ENCODE measurements at places on chromosomes 1 and 21. TPM values are rescaled to one million over a fixed set of nuclear protein-coding genes. Genes with fewer than 3 reads are reported as not detected.

DNA sequence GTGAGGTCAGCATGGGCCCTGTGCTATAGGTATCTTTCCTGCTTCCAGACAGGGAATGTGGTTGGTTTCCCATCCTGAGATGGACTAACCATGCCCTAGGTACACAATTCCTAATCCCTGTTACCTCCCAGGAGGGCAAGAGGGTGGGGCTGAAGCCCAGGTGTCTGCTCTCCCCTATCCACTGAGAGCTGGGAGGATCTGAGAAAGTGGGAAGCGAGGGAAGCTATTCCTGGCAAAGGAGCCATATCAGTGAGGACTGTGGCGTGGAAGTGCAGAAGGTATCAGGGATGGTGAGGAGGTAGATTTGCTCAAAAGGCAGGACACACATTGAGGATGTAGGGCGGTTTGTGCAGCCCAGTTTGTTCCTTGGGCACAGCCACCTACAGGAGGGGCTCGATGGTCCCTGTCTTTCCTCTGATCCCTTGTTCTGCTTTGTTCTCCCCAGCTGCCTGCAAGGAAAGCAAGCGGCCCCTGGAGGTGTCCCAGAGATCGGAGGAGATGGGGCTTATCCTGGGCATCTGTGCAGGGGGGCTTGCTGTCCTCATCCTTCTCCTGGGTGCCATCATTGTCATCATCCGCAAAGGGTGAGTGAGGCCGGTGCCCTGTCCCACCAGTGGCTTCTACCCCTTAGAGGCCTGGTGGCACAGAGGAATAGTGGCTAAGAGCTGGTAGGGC lies 48.1 kb downstream of the PTPRU start:
- H3K27me3 ChIP-seq = no peaks in the 10 kb centered on the region
- DNase-seq = no peak
- no peak overlapping the region for H3K4me3 ChIP-seq
- no peaks in the 10 kb centered on the region for H3K36me3 ChIP-seq

- peaks cover 17% of the 10 kb centered on the region for H3K4me1 ChIP-seq
- H3K27ac ChIP-seq = peak overlapping the region; percentile 87
- H3K36me3 ChIP-seq = no peaks in the 10 kb centered on the region
Measured at GRCh38 chr1:248873993-248874533, 15.2 kb upstream of the ZNF692 start.

NEGR1 gene
- total RNA-seq = not detected

GRCh38 chr1:39462074-39462473 lies 29.4 kb upstream of the BMP8A start:
- peaks cover 95% of the 10 kb centered on the region for H3K36me3 ChIP-seq
- H3K27ac ChIP-seq = no peak overlapping the region
- H3K4me1 ChIP-seq = no peaks in the 10 kb centered on the region
- no peak overlapping the region for H3K4me3 ChIP-seq

ZMYND12 gene
- 1.0 TPM for total RNA-seq

ADGRL4 gene
- not detected for total RNA-seq

DNA sequence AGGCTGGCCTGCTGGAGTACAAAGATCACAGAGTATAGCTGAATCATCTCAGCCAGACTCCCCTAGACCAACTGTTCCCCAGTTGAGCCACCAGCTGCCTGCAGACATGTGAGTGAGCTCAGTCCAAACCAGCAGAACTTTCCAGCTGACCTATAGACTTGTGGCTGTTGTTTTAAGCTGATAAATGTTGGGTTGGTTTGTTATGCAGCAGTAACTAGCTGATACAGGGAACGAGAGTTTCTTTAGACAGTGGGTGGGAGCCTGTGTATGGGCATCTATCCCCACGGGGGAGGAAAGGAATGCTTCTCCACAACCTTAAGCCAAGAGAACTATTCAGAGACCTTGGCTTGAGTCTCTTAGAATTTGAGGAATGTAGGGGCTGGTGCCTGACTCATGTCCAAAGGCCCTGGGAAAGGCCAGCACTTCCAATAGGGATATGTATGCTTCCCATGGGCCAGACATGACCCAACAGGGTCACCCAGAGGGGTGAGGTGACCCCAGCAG lies 30.1 kb downstream of the SLC1A7 start:
- DNase-seq = no peak
- H3K27me3 ChIP-seq = peaks cover 1% of the 10 kb centered on the region
- H3K27ac ChIP-seq = no peak overlapping the region
- H3K4me1 ChIP-seq = no peaks in the 10 kb centered on the region

CYP2J2 gene
- total RNA-seq = not detected

GRCh38 chr1:157838966-157839365 lies 2.6 kb downstream of the CD5L start:
- no peaks in the 10 kb centered on the region for H3K27me3 ChIP-seq
- H3K27ac ChIP-seq = no peak overlapping the region
- no peak overlapping the region for H3K4me3 ChIP-seq
- no peaks in the 10 kb centered on the region for H3K36me3 ChIP-seq

GRCh38 chr1:6419804-6420453 lies at the start of gene HES2:
TSS of gene HES2 (minus strand) at chr1:6419919. CDS start at chr1:6419820, 99 bp downstream.
- no peak within 1 kb of the TSS for H3K4me3 ChIP-seq
- peaks cover 36% of the 10 kb centered on the region for H3K4me1 ChIP-seq
- no peaks in the 10 kb centered on the region for H3K36me3 ChIP-seq
- H3K27ac ChIP-seq = no peak within 1 kb of the TSS
- H3K27me3 ChIP-seq = peaks cover 31% of the 10 kb centered on the region

DSCAM gene
- not detected for total RNA-seq

PAPPA2 gene
- 0.12 TPM for total RNA-seq

SWT1 gene
- 8.1 TPM for total RNA-seq

GRCh38 chr1:156559086-156559796 lies 13.1 kb downstream of the IQGAP3 start:
- DNase-seq = no peak
- no peak overlapping the region for H3K4me3 ChIP-seq
- H3K4me1 ChIP-seq = no peaks in the 10 kb centered on the region
- no peaks in the 10 kb centered on the region for H3K36me3 ChIP-seq
- H3K27ac ChIP-seq = no peak overlapping the region
- no peaks in the 10 kb centered on the region for H3K27me3 ChIP-seq

- H3K36me3 ChIP-seq = no peaks in the 10 kb centered on the region
- no peak overlapping the region for H3K4me3 ChIP-seq
- no peak for DNase-seq
- no peaks in the 10 kb centered on the region for H3K4me1 ChIP-seq
- H3K27me3 ChIP-seq = peaks cover 8% of the 10 kb centered on the region
Measured at GRCh38 chr1:157403203-157403602, 149.1 kb downstream of the FCRL5 start.

TRAPPC3 gene
- 45.6 TPM for total RNA-seq

- DNase-seq = no peak
- no peaks in the 10 kb centered on the region for H3K27me3 ChIP-seq
- H3K4me3 ChIP-seq = no peak overlapping the region
- no peaks in the 10 kb centered on the region for H3K36me3 ChIP-seq
- H3K4me1 ChIP-seq = no peaks in the 10 kb centered on the region
Measured at GRCh38 chr1:7388141-7388487, 383.0 kb upstream of the VAMP3 start.

GRCh38 chr1:172582889-172583288 lies 49.9 kb downstream of the SUCO start:
- H3K4me1 ChIP-seq = no peaks in the 10 kb centered on the region
- H3K27me3 ChIP-seq = no peaks in the 10 kb centered on the region
- peaks cover 40% of the 10 kb centered on the region for H3K36me3 ChIP-seq
- no peak overlapping the region for H3K4me3 ChIP-seq

ZNF683 gene
- not detected for total RNA-seq

MAN1C1 gene
- total RNA-seq = 15.1 TPM

APOBEC4 gene
- total RNA-seq = not detected

OPRD1 gene
- total RNA-seq = not detected

DNA sequence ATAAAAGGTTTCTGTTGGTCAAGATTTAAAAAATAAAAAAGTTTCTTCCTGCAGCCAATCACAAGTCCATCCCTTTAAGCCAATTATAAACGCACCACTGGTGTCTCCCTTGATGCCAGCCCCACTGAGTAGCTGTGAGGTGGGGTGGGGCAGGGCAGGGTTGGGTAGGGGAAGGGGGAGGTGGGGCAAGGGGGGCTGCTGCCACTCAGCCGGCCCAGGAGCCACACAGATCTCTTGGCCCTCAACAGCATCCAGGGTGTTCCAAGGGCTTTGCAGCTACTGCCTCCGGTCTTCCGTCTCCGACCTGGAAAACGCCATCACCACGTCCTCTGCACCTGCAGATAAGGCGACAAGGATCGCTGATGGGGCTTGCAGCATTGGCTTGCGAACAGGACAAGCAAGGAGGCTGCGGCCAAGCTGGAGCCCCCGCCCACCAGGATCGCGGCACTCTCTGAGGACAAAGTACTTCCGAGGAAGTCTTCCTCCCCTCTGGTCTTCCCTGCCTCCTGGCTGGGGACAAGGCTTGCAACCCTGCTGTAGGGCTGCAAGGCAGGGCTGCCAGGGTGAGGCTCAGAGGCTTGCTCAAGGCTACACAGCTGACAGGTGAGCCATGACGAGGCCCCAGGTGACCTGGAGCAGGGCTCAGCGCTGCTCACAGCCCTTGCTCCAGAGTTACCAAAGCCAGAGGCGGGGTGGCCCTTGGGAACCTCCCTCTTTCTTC lies 26.8 kb upstream of the CLSTN1 start:
- H3K36me3 ChIP-seq = peaks cover 4% of the 10 kb centered on the region
- peak; percentile 10 for DNase-seq
- no peak overlapping the region for H3K4me3 ChIP-seq

LRRC7 gene
- total RNA-seq = 0.15 TPM

DNA sequence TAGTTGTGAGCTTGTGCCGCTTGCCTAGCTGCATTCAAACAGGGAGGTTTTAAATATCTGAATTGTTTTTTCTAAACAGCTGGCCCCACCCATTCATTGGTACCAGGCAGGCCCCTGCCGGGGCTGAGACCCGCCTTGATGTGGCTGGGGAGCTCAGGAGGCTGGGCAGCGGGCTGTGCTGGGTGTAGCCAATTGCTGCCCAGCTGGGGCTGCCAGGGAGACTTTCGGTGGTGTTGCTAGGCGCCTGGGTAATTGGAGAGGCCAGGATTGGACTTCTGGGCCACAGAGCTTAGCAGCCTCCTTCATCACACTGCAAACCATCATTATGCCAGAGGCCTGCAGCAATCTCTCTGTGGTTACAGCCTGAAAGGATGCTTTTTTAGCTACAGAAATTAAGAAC lies 12.2 kb downstream of the RHBDL2 start:
- no peak for DNase-seq
- no peaks in the 10 kb centered on the region for H3K4me1 ChIP-seq
- no peaks in the 10 kb centered on the region for H3K27me3 ChIP-seq
- no peaks in the 10 kb centered on the region for H3K36me3 ChIP-seq
- no peak overlapping the region for H3K27ac ChIP-seq

DNM3 gene
- total RNA-seq = 5.5 TPM

AMIGO1 gene
- 6.6 TPM for total RNA-seq

CADM3 gene
- not detected for total RNA-seq

GRCh38 chr1:81125672-81126071 lies 675.1 kb upstream of the ADGRL2 start:
- no peaks in the 10 kb centered on the region for H3K4me1 ChIP-seq
- no peaks in the 10 kb centered on the region for H3K36me3 ChIP-seq
- no peak overlapping the region for H3K4me3 ChIP-seq
- no peak for DNase-seq
- no peak overlapping the region for H3K27ac ChIP-seq

DNA sequence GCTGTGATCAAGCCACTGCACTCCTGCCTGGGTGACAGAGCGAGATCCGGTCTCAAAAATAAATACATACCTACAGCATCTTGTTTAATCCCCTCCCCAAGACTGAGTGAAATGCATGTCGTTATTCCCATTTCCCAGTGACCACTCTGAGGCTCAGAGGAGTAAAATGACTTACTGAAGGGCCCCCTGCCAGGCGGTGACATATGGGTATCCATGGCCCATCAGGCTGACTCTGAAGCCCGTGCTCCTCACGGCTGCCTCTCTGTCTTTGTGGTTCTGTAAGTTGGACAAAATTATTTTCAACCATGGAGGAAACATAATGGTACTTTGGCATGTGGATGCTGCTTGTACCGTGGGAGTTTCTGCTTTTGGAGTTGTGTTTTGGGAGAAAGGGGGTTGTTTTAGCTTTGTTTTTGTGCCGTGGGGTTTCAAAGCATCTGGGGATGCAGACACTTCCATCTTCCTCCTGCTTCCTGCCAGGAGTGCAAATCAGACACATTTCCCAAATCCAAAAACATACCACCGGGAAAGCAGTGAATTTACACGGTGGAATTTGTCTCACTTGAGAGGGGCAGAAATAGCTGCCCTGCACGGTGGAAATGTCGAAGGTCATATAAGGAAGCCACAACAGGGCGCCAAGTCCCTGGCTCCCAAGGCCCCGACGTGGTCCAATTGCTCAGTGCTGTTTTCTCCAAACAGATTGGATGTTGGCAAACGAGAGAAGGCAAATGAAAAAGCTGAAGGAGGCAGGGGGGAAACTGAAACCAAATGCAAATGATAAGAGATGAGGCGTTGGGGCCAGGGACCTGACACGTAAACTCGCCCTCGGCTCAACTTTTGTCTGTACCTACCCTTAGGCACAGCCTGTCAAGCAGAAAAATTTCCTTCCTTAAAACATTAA lies 17.1 kb upstream of the PINK1 start:
- no peak overlapping the region for H3K27ac ChIP-seq
- no peak for DNase-seq
- H3K27me3 ChIP-seq = no peaks in the 10 kb centered on the region
- H3K4me1 ChIP-seq = no peaks in the 10 kb centered on the region
- no peak overlapping the region for H3K4me3 ChIP-seq

- H3K4me3 ChIP-seq = no peak overlapping the region
- H3K36me3 ChIP-seq = peaks cover 50% of the 10 kb centered on the region
- no peak overlapping the region for H3K27ac ChIP-seq
- no peak for DNase-seq
- no peaks in the 10 kb centered on the region for H3K27me3 ChIP-seq
Measured at GRCh38 chr1:43653893-43654292, 3.9 kb downstream of the KDM4A start.

- peaks cover 5% of the 10 kb centered on the region for H3K36me3 ChIP-seq
- no peaks in the 10 kb centered on the region for H3K27me3 ChIP-seq
- peak overlapping the region; percentile 83 for H3K4me3 ChIP-seq
- DNase-seq = no peak
- no peak overlapping the region for H3K27ac ChIP-seq
- H3K4me1 ChIP-seq = peaks cover 20% of the 10 kb centered on the region
Measured at GRCh38 chr1:241637604-241638003, 2.6 kb downstream of the CHML start.

- no peaks in the 10 kb centered on the region for H3K36me3 ChIP-seq
- no peak for DNase-seq
- no peak overlapping the region for H3K4me3 ChIP-seq
Measured at GRCh38 chr1:195806060-195806459, 802.2 kb downstream of the KCNT2 start.

DNA sequence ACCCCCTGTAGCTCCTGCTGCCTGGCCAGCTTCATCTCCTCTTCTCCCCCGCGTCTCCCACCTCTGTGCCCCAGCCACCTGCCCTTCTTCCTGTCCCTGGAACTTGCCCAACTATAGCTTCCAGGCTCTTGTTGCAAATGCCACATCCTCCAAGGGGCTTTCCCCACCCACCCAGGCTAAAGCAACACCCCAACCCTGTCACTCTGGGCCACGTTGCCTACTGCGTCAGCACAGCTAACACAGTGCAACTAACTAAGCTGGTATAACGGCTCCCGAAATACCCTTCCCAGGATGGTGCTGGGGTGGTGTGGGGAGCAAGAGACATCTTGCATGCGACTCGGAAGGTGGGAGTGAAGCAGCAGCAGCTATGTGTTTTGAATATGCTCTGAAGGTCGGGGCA lies 19.7 kb downstream of the CAMK2N1 start:
- H3K27ac ChIP-seq = no peak overlapping the region
- H3K4me1 ChIP-seq = no peaks in the 10 kb centered on the region
- no peaks in the 10 kb centered on the region for H3K36me3 ChIP-seq
- no peaks in the 10 kb centered on the region for H3K27me3 ChIP-seq

ACTL8 gene
- total RNA-seq = not detected

GRCh38 chr1:47572731-47573430 lies 135.0 kb downstream of the FOXD2 start:
- DNase-seq = no peak
- no peak overlapping the region for H3K4me3 ChIP-seq
- no peaks in the 10 kb centered on the region for H3K4me1 ChIP-seq
- peaks cover 3% of the 10 kb centered on the region for H3K27me3 ChIP-seq

FBXO28 gene
- total RNA-seq = 32.5 TPM

Measured in CD4-positive, CD25-positive, alpha-beta regulatory T cell (primary cell).